ENCODE measurements at places on chromosomes 4 and X.

DNA sequence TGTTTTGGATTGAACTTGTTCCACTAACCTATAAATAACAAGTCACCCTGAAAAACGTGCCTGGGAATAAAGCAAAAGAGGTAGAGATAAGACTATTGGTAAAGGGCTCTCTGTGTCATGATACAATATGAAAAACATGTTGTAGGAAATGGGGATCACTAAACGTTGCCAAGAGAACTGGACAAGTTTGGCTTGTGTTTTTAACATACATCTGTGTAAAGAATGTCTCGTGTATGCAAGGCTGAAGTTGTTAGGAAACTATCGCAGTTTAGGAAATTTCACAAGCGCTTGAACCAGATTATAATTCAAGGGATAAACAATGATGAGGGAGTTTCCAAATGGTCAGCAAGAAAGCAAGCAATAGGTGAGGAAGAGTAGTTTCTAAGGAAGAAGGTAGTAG lies 655.8 kb downstream of the PCDH7 start:
- no peak for DNase-seq

- no peak for DNase-seq
Measured at GRCh38 chr4:181908168-181908567, 335.0 kb upstream of the TENM3 start.

DNA sequence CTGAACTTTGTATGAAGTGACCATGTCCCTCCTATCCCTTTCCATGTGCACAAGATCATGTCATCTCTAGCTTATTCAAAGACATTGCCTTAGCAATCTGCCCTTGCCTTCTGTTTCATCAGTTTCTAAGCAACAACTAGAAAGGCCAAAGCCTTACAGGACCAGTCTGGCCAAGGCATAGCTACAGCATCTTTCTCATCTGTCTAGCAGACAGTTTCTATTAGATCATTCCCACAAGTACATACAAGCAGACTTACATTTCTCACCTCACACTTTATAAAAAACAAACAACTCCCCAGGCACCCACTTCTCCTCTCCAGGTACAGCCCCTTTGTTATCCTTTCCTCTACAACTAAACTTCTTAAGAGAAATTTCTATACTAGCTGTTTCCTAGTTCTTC lies 188.7 kb upstream of the AADAT start:
- no peak for DNase-seq

DNA sequence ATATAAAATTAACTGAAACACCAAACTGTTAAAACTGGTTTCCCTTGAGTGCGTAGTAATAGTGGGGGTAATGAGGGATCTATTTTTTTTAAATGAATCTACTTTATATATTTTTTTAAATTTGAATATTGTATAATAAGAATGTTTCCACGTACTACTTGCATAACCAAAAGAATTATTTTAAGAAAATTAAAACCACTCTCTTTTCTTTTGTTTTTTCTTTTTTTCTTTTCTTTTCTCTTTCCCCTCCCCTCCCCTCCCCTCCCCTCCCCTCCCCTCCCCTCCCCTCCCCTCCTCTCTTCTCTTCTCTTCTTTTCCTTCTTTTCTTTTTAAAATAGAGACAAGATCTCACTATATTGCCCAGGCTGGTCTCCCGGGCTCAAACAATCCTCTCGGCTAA lies 166.9 kb upstream of the MID1 start:
- DNase-seq, result no peak

GRCh38 chr4:169664615-169665014 lies 44.2 kb downstream of the CLCN3 start:
- DNase-seq, result no peak

- no peak for DNase-seq
Measured at GRCh38 chr4:123995936-123996335, 599.3 kb downstream of the SPRY1 start.

GRCh38 chrX:85922821-85923220 lies 124.5 kb downstream of the CHM start:
- DNase-seq, result no peak

DNA sequence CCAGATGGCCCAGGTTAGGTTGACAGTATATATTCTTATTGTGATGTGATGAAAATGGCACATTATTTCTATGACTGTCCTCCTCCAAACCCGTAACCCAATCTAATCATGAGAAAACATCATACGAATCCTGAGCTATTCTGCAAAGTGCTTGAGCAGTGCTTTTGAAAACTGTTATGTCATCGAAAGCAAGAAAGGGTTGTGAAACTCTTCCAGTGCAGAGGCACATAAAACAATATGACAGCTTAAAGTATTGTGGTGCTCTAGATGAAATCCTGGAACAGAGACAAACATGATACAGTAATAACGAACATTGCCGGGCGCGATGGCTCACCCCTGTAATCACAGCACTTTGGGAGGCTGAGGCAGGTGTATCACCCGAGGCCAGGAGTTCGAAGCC lies 1648.0 kb downstream of the STIM2 start:
- no peak for DNase-seq

- DNase-seq, result no peak
Measured at GRCh38 chr4:108351791-108352190, 183.1 kb upstream of the LEF1 start.

- DNase-seq, result no peak
Measured at GRCh38 chr4:127667116-127667515, 34.4 kb downstream of the INTU start.

DNA sequence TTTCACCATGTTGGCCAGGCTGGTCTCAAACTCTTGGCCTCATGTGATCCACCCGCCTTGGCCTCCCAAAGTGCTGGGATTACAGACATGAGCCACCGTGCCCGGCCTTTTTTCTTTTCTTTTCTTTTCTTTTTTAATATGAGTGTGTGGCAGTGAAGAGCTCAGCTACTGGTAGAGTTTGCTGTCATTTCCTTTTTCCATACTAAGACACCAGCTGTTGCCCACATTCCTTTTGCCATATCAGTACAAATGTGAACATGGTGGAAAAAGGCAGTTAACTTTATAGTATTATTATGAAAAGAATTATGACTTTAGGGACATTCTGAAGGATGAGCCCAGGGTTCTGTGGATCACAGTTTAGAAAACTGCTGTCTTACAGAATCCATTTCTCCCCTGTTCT lies 69.8 kb downstream of the EGF start:
- no peak for DNase-seq

- DNase-seq, result no peak
Measured at GRCh38 chr4:45346816-45347435, 620.6 kb upstream of the GNPDA2 start.

DNA sequence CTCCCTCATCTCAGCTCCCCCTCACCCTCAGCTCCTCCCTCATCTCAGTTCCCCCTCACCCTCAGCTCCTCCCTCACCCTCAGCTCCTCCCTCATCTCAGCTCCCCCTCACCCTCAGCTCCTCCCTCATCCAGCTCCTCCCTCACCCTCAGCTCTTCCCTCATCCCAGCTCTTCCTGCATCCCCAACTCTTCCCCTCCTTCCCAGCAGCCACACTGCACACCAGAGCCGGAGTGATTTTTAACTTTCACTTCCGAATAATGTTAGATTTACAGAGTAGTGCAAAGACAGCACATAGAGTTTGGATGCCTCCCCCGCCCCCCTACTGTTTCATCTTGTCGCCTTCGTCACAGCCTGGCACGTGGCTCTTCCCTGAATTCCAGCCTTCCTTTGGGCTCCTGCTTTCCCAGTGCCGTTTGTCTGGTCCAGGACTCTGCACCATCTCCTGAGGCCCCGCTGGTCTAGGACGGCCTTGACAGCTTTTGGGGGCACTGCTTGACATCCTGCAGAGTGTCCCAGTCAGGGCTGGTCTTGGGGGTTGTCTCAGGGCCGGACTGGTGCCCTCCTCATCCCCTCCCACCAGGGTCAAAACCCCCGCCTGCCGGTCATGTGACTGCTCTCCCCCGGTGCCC lies 110.2 kb downstream of the FAM53A start:
- no peak for DNase-seq

DNA sequence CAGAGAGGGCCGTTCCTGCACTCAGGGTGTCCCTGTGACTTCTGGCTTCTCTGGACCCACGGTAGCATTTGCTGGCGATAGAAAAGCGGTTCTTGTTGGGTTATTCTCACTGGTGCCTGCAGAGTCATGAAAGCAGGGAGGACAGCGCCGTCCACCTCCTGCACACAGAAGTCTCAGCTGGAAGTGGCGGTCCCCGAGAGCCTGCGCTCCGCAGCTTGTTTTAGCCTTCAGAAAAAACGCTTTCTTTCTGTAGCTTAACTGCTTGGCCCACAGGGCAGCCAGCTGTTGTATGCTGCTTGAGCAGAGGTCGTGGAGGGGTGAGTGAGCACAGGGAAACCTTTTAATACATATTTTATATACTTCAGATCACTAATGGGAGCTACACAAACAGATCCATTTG lies 400.7 kb upstream of the FAT1 start:
- no peak for DNase-seq

Measured in CD4-positive, alpha-beta T cell treated with Interleukin-12 subunit alpha and Interleukin-12 subunit beta, for 1 hour (primary cell).